LNCaP clone FGC (cell line): ENCODE measurements at places on chromosomes 3 and 15.

DNA sequence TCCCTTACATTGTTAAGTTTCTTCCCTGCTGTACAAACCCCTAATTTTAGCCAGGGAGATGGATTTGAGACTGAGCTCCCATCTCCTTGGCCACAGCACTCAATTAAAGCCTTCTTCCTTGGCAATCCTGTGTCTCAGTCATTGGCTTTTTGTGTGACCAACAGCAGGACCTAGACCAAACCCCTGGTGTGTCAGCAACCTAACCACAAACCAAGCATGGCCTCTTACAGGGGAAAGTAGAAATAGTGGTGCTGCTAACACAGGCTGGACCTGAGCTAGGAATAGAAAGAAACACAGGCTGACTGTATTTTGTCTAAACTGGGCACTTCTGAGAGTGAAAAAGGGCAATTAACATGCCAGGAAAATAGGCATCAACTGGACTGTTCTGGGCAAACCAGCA is 37.9 kb downstream of the PPCDC start:
- DNase-seq = no peak

DNA sequence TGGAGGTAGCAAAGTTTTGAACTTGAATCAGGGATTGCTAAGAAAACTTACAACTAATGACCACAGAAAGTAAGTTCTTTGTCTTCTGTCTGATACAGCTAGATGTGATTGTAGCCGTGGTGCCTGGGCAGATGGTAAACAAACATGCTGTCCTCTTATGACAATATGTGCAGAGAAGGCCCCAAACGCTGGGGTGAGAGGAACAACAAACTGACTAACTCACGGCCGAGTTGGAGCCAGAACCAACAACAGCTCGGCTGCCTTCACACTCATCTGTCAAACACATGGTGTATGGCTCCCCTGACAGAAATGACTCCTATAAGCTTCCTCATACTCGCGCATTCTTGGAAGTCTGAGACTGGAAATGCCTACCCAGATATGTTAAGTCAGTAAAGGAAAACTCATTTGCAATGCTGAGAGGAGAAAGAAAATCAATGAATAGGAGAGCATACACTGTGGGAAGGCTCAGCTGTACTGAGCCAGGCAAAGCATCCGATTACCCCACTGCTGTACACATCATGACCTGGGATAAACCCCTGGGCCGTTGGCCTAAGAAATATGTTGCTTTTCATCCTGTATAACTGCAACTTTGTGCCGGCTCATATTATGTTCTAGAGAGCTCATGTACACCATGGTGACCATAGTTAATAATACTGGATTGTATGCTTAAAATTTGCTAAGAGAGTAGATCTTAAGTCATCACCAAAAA is 5.7 kb downstream of the THBS1 start:
- DNase-seq = no peak

DNA sequence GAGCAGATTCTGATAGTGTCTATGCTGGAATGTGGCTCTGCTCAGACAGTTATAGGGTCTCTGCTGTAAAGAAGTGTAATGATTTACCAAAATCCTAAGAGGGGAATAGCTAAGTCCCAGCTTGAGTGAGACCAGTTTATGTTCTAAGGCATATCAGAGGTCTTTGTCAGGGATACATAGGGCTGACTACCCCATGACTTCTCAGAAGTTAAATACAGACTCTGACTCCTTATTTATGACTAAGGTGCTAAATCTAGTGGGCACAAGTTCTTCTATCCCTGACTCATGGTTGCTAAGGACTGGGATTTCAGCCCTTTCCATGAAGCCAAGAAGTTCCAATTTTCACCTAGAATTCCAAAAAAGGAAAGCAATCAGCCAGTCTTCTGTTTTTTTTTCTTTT is 192.6 kb upstream of the POU1F1 start:
- DNase-seq = no peak

DNA sequence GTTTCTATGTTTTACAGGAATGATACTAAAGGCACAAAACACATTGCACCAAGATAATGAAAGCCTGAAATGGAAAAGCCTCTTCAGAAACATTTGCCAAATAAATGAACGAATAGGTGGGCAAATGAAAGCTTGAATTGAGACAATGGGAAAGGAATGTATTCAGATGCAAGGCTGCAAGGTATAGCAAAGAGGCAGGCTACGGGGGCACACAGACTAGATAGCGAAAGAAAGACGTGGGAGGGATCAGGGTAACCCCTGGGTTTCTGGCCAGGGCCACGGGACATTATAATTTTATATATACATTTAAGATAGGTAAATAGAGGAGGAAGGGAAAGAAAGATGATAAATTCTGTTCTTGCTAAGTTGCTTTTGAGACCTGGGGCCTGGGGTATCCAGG is 95.9 kb upstream of the NLGN1 start:
- DNase-seq = no peak

DNA sequence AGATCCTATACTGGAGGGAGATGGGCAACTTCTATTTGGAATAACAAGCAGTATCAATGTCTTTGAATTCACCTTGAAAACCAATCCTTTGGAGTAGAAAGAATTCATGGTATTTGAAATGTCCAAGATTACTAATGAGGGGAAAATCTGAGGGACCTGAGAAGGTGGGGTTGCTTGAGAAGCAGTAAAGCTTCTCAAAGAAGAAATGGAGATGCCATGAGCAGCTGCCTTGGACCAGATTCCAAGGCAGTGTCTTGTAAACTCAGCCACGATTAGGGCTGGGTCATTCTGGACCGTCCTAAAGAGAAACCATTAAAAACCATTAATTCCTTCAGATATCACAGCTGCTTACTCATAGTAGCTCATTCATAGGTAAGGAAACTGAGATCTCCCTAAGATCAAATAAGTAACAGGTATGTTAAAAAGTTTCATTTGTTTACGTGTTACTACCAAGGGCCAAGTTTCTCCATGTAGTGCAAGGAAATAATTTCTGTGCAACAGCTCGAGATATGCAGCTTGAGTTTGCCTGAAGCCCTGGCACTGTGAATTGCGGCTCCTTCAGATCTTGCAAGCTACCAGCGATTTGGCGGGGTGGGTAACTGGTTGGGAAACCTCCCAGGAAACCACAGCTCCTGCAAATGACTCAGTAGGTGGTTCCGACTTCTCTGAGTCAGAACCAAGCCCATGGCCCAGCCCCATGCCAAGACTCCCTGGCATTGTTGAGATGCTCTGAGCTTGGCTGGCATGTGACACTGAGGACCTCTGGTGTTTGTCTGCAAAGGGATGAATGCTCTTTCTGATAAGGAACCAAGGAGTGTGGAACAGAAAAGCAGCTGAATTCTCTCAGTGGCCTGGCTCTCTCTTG is 296.8 kb downstream of the RORA start:
- DNase-seq = no peak

DNA sequence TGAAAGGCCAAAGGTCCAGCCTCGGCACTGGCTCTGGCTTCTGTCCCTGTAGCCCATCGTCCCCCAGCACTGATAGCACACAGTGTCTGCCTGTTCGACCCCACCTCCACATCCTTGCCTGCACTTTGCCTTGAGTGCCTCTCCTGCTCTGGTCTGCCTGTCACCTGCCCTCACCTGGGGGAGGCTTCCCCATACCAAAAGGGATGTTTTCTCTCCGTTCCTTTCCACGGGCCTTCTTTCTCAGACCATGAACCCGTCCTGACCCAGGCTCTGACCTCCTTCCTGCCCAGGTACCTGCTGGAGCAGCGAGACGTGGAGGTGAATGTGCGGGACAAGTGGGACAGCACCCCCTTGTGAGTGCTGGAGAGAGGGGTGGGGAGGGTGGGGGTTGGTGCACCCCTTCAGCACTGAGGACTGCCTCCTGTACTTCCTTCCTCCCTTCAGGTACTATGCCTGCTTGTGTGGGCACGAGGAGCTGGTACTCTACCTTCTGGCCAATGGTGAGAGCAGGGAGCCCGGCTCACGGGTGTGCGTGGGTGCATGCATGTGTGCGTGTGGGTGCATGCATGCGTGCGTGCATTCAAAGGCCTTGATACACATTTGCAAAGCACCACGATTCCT is 1.5 kb downstream of the ABTB1 start:
- DNase-seq = no peak

GRCh38 chr3:73622091-73622805 is 2.5 kb downstream of the PDZRN3 start:
- DNase-seq = peak; percentile 60

- DNase-seq = no peak
These were observed 61.0 kb downstream of the TMEM44 start for GRCh38 chr3:194572143-194572789.

- no peak for DNase-seq
These were observed 2.8 kb upstream of the BCL6 start for GRCh38 chr3:187748050-187748481.

GRCh38 chr3:189139611-189139940 is 32.2 kb upstream of the TPRG1 start:
- DNase-seq = no peak

DNA sequence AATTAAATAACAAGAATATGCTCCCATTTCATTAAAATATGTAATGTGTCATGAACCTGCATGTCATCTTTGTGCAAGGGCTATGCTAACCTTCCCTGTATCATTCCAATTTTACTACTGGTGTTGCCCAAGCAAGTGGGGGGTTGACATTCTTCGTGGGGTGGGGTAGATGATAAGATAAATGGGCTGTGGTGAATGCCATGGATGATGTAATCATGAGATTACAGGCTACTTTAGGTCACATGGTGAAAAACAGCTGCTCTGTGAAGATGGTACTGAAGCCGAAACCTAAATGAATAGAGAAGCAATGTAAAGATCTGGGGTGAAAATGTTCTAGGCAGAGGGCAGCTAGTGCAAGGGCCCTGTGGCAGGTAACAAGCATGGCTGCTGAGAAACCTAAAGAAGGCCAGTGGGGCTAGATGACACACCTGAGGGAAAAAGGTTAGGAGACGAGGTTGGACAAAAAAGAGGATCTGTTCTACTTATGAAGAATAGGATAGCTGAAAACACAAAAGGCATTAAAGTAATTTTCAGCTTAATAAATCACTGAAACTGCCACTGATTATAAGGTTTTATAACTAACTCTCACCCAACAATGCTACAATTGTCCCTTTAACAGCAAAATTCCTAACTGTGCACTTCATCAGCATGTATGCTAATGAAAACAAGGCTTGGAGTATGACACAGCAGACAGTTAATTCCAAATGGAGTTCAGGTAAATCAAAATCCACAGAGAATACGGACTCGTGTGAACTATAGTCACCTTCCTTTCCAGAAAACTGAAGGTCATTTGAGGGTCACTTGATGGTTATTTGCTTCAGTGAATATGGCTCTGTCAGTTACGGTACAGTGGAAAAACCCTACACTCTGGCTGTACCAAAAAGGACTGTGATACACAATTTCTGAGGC is 35.0 kb downstream of the MTMR10 start:
- DNase-seq = no peak

- DNase-seq = no peak
These were observed 400.8 kb upstream of the PROK2 start for GRCh38 chr3:72185549-72186399.

- DNase-seq = no peak
These were observed 84.3 kb upstream of the FXR1 start for GRCh38 chr3:180828001-180828720.

- DNase-seq = no peak
These were observed 5.2 kb downstream of the PRKCD start for GRCh38 chr3:53166206-53166605.

DNA sequence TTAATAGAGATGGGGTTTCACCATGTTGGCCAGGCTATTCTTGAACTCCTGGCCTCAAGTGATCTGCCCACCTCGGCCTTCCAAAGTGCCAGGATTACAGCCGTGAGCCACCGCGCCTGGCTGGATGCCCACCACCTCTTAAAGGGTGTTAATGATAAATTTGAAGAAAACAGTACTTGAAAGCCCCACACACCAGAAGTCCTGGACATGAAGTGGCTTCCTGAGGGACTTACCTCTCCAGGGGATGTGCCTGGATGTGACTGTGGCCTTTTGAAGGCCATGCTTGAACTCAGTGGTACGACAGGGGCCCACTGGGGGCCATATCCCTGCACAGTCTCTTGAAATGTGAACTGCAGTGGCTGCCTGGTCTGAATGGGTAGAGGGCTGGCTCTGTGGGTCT is 18.2 kb downstream of the IRAK2 start:
- DNase-seq = no peak

DNA sequence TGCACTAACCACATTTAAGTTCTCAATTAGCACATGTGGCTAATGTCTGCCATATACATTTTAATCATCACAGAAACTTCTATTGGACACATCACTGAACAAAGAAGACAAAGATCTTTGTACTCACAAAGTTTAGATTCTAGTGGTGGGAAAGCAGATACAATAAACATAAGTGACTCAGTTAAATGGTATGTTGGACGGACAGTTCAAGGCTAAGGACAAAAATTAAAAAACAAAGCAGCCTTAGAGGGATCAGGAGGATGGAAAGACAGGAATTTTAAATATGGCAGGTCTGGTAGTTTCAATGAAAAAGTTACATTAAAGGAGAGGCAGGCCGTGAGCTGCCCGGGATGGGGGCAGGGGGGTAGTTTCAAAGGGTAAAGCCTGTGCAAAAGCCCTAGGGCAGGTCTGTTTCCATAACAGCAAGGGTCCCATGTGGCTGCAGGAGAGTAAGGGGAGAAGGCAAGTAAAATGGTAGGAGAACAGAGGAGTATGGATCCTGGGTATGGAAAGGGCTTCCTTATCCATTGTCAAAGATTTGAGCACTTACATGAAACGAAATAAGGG is 220.7 kb downstream of the FHIT start:
- no peak for DNase-seq
